ENCODE measurements at places on chromosomes 16 and 17.

- no peak for DNase-seq
Measured at GRCh38 chr16:88792668-88793250, 7.7 kb upstream of the PIEZO1 start.

DNA sequence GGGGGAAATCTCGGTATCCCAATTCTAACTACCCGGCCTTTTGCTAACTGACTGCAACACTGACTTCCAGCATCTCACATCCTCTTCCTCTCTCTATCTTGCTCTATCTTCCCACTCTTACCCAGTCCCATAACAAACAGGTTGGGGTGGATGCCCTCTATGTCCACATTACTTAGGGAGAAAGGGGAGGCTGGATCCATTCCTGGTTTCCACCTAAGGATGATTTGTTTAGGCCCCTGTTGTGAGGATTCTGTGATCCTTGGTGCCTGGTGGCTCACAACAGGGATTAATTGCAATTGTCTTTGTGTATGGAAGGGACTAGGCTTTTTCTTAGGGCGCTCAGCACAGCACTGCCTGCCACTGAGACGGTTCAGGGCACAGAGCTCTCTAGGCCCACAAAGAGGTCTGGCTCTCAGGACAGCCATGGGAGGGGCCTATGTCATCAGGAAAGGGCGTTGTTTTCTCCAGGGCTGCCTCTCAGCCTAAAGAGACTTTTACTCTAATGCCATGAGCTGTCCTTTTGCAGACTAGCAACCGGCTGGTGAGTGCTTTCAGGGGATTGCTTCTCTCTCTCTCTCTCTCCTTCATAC is 612.1 kb upstream of the SALL1 start:
- DNase-seq = no peak

GRCh38 chr17:28391401-28391800 is 14.6 kb downstream of the SLC46A1 start:
- no peak for DNase-seq

- no peak for DNase-seq
Measured at GRCh38 chr16:74627506-74628220, 20.7 kb upstream of the GLG1 start.

- no peak for DNase-seq
Measured at GRCh38 chr16:85462714-85463611, 150.2 kb upstream of the GSE1 start.
